ENCODE measurements at places on chromosomes 12 and 14. TPM values are rescaled to one million over a fixed set of nuclear protein-coding genes. Genes with fewer than 3 reads are reported as not detected.

The KLRC2 gene
- total RNA-seq = not detected

GRCh38 chr12:125194163-125194773 is 129.0 kb downstream of the AACS start:
- no peaks in the 10 kb centered on the region for H3K4me1 ChIP-seq
- H3K36me3 ChIP-seq = no peaks in the 10 kb centered on the region
- no peak overlapping the region for H3K4me3 ChIP-seq

The LRRIQ1 gene
- not detected for total RNA-seq

GRCh38 chr14:20377171-20377570 is 33.7 kb downstream of the PARP2 start:
- peaks cover 2% of the 10 kb centered on the region for H3K4me1 ChIP-seq
- H3K27me3 ChIP-seq = no peaks in the 10 kb centered on the region
- DNase-seq = no peak
- no peak overlapping the region for H3K27ac ChIP-seq
- H3K36me3 ChIP-seq = peaks cover 52% of the 10 kb centered on the region

GRCh38 chr14:102878970-102879460 is 43.4 kb upstream of the AMN start:
- H3K4me3 ChIP-seq = no peak overlapping the region
- H3K36me3 ChIP-seq = peaks cover 36% of the 10 kb centered on the region
- H3K27me3 ChIP-seq = no peaks in the 10 kb centered on the region

- no peak for DNase-seq
- H3K27ac ChIP-seq = no peak overlapping the region
- no peak overlapping the region for H3K4me3 ChIP-seq
- H3K27me3 ChIP-seq = no peaks in the 10 kb centered on the region
- peaks cover 11% of the 10 kb centered on the region for H3K4me1 ChIP-seq
Observed at GRCh38 chr12:55063291-55063690, 43.5 kb downstream of the NEUROD4 start.

DNA sequence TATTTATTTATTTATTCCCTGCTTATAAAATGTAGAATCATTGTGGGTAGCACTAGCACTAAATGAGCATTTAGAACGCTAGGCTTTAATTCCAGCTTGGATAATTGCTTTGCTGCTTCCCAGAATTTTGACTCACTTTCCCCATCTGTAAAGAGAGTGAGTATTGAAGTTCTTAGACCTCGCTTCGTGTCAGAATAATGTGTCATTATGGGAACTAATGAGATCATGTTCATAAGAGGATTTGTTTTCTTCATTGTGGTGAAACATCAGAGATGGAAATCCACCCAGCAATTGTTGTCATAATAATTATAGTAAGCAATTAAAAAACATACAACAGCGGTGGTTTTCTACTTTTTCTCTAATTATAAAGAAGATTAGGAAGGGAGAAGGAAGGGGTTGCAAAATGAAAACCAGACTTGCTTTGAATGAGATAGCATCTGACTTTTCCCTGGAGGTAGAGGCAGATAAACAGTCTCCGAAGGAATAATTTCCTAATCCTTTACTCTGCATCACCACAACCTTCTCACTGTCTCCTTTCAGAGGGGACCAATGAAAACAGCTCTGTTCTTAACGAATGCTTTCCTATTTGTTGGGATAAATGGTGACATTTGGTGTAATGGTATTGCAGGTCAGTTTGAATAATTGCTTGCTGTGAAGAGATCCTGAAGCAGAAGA is 86.8 kb upstream of the ARHGAP5 start:
- DNase-seq = no peak
- H3K36me3 ChIP-seq = peaks cover 6% of the 10 kb centered on the region
- H3K27ac ChIP-seq = no peak overlapping the region

DNA sequence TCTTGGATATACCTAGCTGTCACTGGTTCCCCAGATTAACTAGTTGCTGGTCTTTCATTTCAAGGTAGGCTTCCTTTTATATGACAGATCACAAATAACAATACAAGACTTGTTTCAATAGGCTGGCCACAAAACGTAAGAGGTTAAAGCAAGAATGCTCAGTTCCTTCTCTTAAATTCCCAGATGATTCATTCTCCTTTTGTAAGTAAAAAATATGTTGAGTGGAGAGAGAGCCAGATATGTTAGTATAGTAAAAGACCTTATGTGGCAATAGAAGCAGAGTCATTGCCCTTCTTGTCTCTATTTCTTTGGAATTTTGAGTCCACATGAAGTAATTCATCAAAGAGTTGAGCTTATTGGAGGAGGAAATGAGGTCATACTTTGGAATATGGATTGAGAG is 939.0 kb upstream of the ATXN7L3B start:
- DNase-seq = no peak
- H3K27ac ChIP-seq = no peak overlapping the region
- no peaks in the 10 kb centered on the region for H3K36me3 ChIP-seq
- H3K27me3 ChIP-seq = no peaks in the 10 kb centered on the region

DNA sequence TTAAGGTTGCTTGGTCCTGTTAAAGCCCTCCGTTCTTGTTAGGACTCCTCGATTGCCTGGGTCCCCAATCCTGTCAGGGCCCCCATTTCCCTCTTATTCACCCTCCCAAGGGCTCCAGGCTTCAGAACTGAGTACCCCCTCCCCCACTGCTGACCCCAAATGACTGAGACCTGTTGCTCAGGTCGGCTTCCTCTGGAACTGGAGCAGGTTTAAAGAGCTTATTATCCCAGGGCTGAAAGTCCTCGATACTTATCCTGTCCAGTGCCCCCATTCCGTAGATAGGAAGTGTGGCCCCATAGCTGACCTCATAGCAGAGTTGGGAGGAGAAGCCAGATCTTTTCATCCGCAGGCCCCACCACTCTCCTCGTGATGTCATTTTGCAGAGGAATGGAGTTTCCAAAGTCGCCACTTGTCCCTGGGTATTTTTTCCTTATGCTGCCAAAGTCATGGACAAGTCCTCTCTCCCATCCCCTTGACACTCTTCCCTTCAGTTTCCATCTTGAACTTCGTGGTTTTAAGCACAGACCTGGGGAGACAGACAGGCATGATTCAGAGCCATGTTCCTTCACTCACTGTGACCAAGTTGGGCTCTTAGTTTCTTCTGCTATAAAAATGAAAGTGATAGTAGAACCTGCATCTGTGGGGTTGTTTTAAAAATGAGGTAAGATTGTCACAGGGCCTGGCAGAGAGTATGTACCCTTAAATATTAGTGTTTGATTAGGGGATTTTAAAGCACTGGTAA is 1.2 kb downstream of the USP30 start:
- peak; percentile 44 for DNase-seq
- peaks cover 7% of the 10 kb centered on the region for H3K36me3 ChIP-seq
- peak overlapping the region; percentile 89 for H3K4me3 ChIP-seq
- peak overlapping the region; percentile 97 for H3K27ac ChIP-seq
- peaks cover 15% of the 10 kb centered on the region for H3K4me1 ChIP-seq

DNA sequence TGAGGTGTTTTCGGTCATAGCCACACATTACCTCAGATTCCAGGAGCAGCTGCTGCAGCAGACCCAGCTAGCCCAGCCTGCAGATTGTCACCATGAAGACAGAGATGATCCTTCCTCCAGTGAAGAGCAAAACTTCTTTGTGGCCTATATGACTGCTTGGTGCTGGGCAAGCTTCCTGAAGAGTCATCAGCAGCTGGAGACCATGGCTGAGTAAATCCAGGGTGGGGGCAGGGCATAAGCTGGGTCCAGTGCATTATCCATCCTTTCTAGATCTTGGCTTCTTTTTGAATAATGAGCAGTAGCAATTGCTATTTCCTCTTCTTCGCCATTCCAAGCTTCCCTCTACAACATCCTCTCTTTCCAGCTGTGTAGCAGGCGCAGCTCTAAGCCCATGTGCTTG is 373.1 kb upstream of the DDHD1 start:
- no peaks in the 10 kb centered on the region for H3K27me3 ChIP-seq
- H3K4me3 ChIP-seq = no peak overlapping the region
- H3K27ac ChIP-seq = no peak overlapping the region
- DNase-seq = no peak

The SLC41A2 gene
- total RNA-seq = 7.7 TPM

- no peak for DNase-seq
- peaks cover 31% of the 10 kb centered on the region for H3K4me1 ChIP-seq
- peaks cover 27% of the 10 kb centered on the region for H3K36me3 ChIP-seq
- peak overlapping the region; percentile 35 for H3K27ac ChIP-seq
- no peak overlapping the region for H3K4me3 ChIP-seq
Observed at GRCh38 chr14:101808020-101808641, 46.6 kb downstream of the PPP2R5C start.

GRCh38 chr14:40599725-40600124 is 1007.0 kb upstream of the LRFN5 start:
- H3K27ac ChIP-seq = no peak overlapping the region
- no peak overlapping the region for H3K4me3 ChIP-seq
- no peak for DNase-seq
- H3K36me3 ChIP-seq = no peaks in the 10 kb centered on the region

DNA sequence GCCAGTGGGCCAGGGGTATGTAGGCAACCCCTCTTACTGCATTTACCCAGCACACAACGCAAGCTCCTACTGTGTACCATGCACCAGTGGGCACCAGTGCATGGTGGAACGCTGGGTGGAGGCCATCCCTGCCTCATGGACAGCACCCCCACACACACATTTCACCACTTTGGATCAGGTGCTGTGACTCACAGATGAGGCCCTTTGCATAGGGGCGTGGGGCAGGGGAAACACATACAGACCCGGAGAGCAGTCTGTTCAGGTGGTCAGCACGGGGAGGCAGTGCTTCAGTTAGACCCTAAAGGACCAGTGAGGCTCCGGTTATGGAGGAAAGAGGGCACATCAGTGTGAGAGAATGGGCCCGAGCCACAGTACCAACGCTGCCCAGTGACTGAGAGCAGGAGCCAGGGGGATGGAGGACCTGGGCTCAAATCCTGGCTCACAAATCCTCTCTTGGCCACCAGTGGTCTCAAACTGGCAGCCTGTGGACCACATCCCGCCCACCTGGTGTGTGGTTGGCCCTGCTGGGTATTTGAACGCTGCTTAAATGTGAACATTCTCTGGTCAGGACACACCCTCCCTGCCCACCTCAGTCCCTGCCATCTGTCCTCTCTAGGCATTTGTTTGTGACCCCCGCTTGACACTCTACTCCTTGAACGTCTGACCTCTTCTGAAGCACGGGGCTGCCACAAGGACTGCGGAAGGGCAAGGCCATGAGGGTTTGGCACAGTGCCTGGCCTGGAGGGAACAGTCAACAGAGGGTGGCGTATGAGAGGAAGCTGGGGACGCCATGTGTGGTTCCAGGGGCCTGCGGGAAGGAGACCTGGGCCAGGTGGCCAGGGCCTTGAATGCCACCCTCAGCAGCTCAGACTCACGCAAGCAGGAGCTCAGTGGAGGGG is 46.7 kb downstream of the FAM222A start:
- H3K27ac ChIP-seq = no peak overlapping the region
- DNase-seq = peak; percentile 7
- H3K27me3 ChIP-seq = peaks cover 4% of the 10 kb centered on the region
- H3K36me3 ChIP-seq = peaks cover 5% of the 10 kb centered on the region
- H3K4me1 ChIP-seq = peaks cover 4% of the 10 kb centered on the region

The FAM186B gene
- total RNA-seq = not detected

GRCh38 chr12:7460375-7461259 is 16.7 kb upstream of the CD163L1 start:
- no peak overlapping the region for H3K4me3 ChIP-seq
- no peak overlapping the region for H3K27ac ChIP-seq
- no peaks in the 10 kb centered on the region for H3K36me3 ChIP-seq

The ANP32D gene
- total RNA-seq = not detected

The ASB2 gene
- 40.6 TPM for total RNA-seq

GRCh38 chr12:26791301-26791791 is 41.6 kb downstream of the ITPR2 start:
- no peaks in the 10 kb centered on the region for H3K27me3 ChIP-seq
- no peak overlapping the region for H3K4me3 ChIP-seq
- no peak overlapping the region for H3K27ac ChIP-seq
- no peak for DNase-seq

DNA sequence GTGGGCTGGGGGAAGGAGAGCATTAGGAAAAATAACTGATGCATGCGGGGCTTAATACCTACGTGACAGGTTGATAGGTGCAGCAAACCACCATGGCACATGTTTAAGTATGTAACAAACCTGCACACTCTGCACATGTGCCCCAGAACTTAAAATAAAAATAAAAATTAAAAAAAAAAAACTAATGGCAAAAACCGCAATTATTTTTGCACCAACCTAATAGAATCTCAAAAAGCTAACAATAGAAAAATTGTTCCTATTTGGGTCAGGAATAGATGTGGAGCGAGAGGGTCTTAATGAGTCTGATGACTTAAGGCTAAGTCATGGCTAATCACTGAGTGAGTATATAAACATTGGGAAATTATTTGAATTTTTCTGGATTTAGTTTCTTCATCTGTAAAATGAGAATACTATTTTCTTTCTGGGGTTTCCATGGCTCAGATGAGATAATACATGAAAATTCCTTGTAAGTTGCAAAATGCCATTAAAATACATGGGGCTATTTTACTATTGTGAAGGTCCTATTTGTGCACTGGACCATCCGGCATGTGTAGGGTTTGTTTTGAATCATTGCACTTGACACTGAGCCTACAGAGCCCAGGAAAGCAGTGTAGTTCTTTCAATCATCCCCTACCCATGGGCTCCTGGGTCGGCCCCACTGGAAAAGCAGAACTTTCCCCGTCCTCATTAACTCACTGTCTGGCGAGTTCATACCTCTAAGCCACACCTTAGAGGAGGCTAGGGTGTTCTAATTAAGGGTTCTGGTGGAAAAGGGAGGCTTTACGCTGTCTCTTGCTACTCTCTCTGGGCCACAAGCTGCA is 164.1 kb upstream of the NTF3 start:
- no peak for DNase-seq
- H3K4me1 ChIP-seq = no peaks in the 10 kb centered on the region
- no peak overlapping the region for H3K27ac ChIP-seq
- H3K36me3 ChIP-seq = no peaks in the 10 kb centered on the region
- H3K4me3 ChIP-seq = no peak overlapping the region

DNA sequence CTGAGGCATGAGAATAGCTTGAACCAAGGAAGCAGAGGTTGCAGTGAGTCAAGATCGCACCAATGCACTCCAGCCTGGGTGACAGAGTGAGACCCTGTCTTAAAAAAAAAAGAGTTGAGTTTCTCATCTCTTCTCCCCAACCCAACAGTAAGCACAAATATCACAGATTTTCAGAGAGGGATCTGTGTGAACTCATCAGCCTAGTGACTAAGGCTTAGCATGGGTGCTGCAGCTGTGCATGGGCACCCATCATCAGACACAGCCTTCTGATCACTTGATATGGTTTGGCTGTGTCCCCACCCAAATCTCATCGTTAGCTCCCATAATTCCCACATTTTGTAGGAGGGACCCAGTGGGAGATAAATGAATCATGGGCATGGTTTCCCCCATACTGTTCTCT is 298.9 kb downstream of the PCNX1 start:
- H3K27me3 ChIP-seq = peaks cover 3% of the 10 kb centered on the region
- H3K4me3 ChIP-seq = no peak overlapping the region
- H3K27ac ChIP-seq = no peak overlapping the region
- H3K36me3 ChIP-seq = no peaks in the 10 kb centered on the region
- no peak for DNase-seq

All from activated CD4-positive, alpha-beta memory T cell treated with anti-CD3 and anti-CD28 coated beads for 36 hours (primary cell).